ENCODE measurements at places on chromosomes 1 and 21.

GRCh38 chr1:33429856-33430691 lies 821 bp downstream of the PHC2 start:
- no peak overlapping the region for H3K27ac ChIP-seq
- no peaks in the 10 kb centered on the region for H3K36me3 ChIP-seq
- H3K4me3 ChIP-seq = peak overlapping the region; percentile 78
- peaks cover 8% of the 10 kb centered on the region for H3K4me1 ChIP-seq

GRCh38 chr1:156465747-156466365 lies 34.7 kb downstream of the MEF2D start:
- H3K4me3 ChIP-seq = no peak overlapping the region
- no peaks in the 10 kb centered on the region for H3K27me3 ChIP-seq
- H3K4me1 ChIP-seq = no peaks in the 10 kb centered on the region
- peaks cover 6% of the 10 kb centered on the region for H3K36me3 ChIP-seq

- no peaks in the 10 kb centered on the region for H3K27me3 ChIP-seq
- H3K4me1 ChIP-seq = no peaks in the 10 kb centered on the region
- no peak for DNase-seq
- H3K36me3 ChIP-seq = no peaks in the 10 kb centered on the region
- no peak overlapping the region for H3K4me3 ChIP-seq
- no peak overlapping the region for H3K27ac ChIP-seq
Observed at GRCh38 chr1:211874521-211875347, 44.2 kb upstream of the LPGAT1 start.

GRCh38 chr1:198879711-198880306 lies 241.0 kb downstream of the PTPRC start:
- H3K27me3 ChIP-seq = no peaks in the 10 kb centered on the region
- no peak overlapping the region for H3K4me3 ChIP-seq
- no peak overlapping the region for H3K27ac ChIP-seq

DNA sequence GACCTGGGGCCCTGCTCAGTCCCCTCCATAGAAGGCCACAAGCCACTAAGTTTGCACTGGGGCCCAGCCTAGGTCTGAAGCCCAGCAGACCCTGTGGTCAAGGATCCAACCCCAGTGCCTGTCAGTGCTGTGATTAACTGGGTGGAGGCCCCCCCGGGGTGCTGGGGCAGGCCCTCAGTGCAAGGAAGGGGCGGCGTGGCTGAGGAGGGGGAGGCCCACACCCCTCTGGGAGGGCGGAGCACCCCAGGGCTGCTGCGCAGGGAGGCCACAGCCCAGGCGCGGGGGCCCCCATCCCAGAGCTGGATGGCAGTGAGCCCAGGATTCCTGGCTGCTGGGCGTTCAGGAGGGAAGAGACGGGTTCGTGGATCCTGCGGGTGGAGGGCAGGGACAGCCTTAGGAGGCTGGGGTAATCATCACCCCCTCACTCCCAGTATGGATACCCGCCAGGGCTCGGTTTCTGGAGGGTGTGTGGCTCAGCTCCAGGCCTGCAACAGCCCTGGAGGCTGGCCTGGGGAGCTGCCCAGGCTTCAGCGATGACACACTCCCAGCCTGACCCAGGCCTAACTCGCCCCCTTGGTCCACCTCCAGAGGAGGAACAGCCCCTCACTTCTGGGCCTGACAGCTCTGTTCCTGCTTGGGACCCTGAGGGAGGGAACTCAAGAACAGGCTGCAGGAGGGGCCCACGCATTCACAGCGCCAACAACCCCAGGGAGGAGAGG lies 890 bp downstream of the GJC2 start:
- H3K4me1 ChIP-seq = no peaks in the 10 kb centered on the region
- DNase-seq = peak; percentile 45
- H3K4me3 ChIP-seq = no peak overlapping the region
- peaks cover 3% of the 10 kb centered on the region for H3K36me3 ChIP-seq
- H3K27me3 ChIP-seq = no peaks in the 10 kb centered on the region

DNA sequence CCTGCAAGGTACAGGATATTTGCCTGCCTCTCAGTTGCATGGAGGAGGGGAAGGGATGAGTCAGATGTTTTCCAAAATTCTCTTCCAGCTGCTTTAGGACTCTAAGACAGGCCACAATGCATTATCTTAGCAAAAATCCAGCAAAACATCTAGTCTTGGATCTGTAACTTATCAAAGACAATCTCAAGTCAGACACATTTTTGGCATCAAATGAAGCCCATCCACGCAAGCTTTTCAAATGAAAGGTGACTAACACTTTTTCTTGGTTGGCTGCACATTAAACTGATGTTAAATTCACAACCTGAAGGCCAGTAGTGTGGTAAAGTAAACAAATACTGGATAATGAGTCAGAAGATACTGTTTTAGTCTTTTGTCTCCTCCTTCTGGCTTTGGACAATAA lies 21.3 kb downstream of the FAM78B start:
- H3K4me1 ChIP-seq = no peaks in the 10 kb centered on the region
- no peaks in the 10 kb centered on the region for H3K27me3 ChIP-seq
- DNase-seq = no peak
- peaks cover 11% of the 10 kb centered on the region for H3K36me3 ChIP-seq
- no peak overlapping the region for H3K4me3 ChIP-seq

- H3K4me3 ChIP-seq = no peak overlapping the region
- no peaks in the 10 kb centered on the region for H3K4me1 ChIP-seq
- no peaks in the 10 kb centered on the region for H3K36me3 ChIP-seq
- no peak for DNase-seq
- H3K27ac ChIP-seq = peak overlapping the region; percentile 79
Observed at GRCh38 chr1:38095454-38095931, 48.9 kb upstream of the POU3F1 start.

DNA sequence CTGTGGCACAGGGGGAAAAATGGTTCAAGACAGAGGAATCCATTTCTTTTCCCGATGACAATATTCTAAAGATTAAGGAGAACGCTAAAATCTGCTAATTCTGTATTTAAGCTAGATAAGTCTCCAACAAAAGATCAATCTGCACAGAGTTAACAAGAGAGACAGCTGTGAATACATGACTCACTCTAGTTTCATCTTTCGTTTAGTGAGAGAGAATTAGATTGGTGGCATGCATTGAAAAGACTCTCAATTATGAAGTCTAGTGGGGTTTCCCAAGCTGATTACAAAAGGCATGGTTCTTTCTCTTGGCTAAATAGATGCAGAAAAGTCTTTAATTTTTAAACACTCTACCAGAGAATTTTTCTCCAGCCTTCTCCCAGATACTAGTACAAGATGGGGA lies 34.4 kb downstream of the CAPN9 start:
- no peaks in the 10 kb centered on the region for H3K4me1 ChIP-seq
- no peak for DNase-seq
- no peaks in the 10 kb centered on the region for H3K27me3 ChIP-seq
- H3K4me3 ChIP-seq = no peak overlapping the region

DNA sequence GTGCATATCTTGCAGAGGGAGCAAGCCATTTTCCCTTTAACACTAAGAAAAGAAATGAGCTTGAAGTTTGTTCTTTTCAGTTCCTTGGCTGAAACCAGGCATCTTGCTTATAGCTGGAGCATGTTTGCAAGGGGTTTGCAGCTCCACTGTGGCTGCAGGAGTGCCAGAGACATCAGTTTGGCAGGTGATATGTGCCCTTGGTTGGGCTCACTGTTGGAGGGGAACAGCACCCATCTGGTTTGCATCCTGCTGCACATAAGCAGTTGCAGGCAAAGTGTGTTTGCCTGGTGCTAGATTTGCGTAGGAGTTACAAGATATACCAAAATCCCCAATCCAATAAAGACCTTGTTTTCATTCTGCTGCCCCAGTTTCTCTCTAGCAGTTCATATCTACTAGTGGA lies 47.8 kb upstream of the IKBKE start:
- no peak overlapping the region for H3K4me3 ChIP-seq
- no peaks in the 10 kb centered on the region for H3K27me3 ChIP-seq
- DNase-seq = no peak
- H3K36me3 ChIP-seq = peaks cover 77% of the 10 kb centered on the region

GRCh38 chr1:214006845-214007244 lies 19.1 kb downstream of the PROX1 start:
- H3K27me3 ChIP-seq = no peaks in the 10 kb centered on the region
- H3K4me1 ChIP-seq = no peaks in the 10 kb centered on the region
- H3K4me3 ChIP-seq = no peak overlapping the region
- no peak for DNase-seq

GRCh38 chr1:192952646-192953045 lies 106.5 kb downstream of the UCHL5 start:
- H3K27me3 ChIP-seq = no peaks in the 10 kb centered on the region
- DNase-seq = no peak
- no peaks in the 10 kb centered on the region for H3K36me3 ChIP-seq
- H3K27ac ChIP-seq = no peak overlapping the region

DNA sequence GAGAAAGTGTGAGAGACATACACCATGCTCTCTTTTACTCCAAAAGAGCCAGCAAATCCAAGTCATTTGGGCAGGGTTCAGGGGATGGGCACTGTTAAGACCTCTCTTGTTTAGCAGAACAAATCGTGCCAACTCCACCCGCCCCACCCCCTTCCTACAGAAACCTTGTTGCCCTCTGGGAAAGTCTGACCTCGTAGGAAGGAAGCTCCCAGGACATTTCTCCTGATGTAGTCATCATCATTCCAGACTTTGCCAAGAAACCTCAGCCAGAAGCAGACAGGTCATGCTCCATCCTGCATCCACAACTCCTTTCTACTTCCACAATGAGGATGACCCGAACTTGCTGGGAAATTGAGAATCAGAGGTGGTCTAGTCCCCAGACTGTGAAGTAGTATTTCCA lies 57.7 kb downstream of the UBE2T start:
- no peaks in the 10 kb centered on the region for H3K4me1 ChIP-seq
- no peak overlapping the region for H3K27ac ChIP-seq

DNA sequence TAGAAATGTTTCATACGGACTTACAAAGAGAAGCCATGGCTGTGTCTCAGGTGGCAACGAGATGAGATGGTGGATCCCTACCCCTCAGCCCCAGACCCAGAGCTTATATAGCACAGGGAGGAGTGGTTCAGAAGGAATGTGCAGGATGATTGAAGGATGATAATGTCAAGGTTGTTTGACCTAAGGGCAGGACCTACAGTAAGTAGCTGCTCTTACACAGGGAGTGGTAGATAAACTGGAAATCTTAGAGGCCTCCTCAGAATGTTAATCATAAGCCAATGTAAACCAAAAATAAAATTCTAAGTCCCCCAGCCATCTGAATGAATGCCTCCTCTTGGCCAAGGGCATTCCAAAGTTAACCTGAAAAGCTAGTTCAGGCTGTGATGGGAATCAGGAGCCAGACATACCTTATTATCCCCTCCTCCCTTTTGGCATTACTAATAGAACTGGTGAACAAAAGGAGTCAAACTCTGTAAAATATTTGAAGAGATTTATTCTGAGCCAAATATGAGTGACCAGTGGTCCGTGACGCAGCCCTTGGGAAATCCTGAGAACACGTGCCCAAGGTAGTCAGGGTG lies 45.8 kb upstream of the PDE9A start:
- H3K4me3 ChIP-seq = no peak overlapping the region
- H3K27ac ChIP-seq = no peak overlapping the region
- no peaks in the 10 kb centered on the region for H3K27me3 ChIP-seq
- H3K36me3 ChIP-seq = no peaks in the 10 kb centered on the region
- no peak for DNase-seq

GRCh38 chr1:51264451-51264850 lies 28.4 kb downstream of the RNF11 start:
- no peak overlapping the region for H3K27ac ChIP-seq
- H3K4me3 ChIP-seq = no peak overlapping the region
- H3K36me3 ChIP-seq = peaks cover 3% of the 10 kb centered on the region
- no peaks in the 10 kb centered on the region for H3K27me3 ChIP-seq
- DNase-seq = no peak
- H3K4me1 ChIP-seq = no peaks in the 10 kb centered on the region

GRCh38 chr21:14366998-14367397 lies 15.9 kb downstream of the HSPA13 start:
- no peak overlapping the region for H3K27ac ChIP-seq
- no peak overlapping the region for H3K4me3 ChIP-seq
- no peak for DNase-seq
- no peaks in the 10 kb centered on the region for H3K4me1 ChIP-seq

DNA sequence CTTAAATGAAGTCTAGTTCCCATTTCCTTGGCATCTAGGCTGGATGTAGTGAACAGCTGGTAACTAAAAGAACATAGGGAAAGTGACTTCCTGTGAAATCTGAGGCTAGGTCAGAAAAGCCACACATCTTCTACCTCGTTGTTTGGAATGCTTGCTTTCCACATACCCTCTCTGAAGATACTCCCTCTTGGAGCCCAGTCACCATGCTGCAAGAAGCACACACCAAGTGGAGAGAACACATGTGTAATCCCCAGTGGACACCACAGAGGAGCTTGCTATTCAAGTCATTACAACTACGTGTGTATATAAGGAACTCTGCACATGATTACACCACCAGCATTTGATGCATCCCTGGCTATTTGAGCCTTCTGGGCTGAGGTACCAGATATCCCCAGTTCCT lies 125.9 kb downstream of the RGS21 start:
- no peak overlapping the region for H3K27ac ChIP-seq
- H3K36me3 ChIP-seq = no peaks in the 10 kb centered on the region
- no peak overlapping the region for H3K4me3 ChIP-seq
- H3K27me3 ChIP-seq = no peaks in the 10 kb centered on the region

DNA sequence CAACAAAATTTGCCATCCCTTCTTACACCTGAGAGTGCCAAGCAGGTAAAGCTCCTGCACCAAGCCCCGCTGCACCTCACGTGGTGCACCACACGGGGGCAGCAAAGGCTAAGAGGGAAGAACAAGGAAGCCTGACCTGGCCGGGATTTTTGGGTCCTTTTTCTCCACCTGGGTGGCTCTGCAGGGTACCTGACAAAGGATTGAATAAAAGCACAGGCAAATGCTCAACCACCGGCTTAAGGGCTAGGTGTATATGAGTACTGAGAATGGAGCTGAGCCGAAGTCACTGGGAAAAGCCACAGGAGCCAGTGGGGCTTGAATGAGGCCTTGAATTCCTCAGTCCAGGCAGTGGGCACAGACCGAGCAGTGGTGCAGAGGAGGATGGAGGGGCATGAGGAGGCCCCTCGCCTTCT lies 36.4 kb downstream of the ZNF697 start:
- H3K4me3 ChIP-seq = no peak overlapping the region

GRCh38 chr1:72635719-72636118 lies 353.4 kb upstream of the NEGR1 start:
- no peaks in the 10 kb centered on the region for H3K36me3 ChIP-seq
- no peak for DNase-seq
- no peak overlapping the region for H3K4me3 ChIP-seq
- H3K27ac ChIP-seq = no peak overlapping the region
- peaks cover 7% of the 10 kb centered on the region for H3K4me1 ChIP-seq
- H3K27me3 ChIP-seq = no peaks in the 10 kb centered on the region

DNA sequence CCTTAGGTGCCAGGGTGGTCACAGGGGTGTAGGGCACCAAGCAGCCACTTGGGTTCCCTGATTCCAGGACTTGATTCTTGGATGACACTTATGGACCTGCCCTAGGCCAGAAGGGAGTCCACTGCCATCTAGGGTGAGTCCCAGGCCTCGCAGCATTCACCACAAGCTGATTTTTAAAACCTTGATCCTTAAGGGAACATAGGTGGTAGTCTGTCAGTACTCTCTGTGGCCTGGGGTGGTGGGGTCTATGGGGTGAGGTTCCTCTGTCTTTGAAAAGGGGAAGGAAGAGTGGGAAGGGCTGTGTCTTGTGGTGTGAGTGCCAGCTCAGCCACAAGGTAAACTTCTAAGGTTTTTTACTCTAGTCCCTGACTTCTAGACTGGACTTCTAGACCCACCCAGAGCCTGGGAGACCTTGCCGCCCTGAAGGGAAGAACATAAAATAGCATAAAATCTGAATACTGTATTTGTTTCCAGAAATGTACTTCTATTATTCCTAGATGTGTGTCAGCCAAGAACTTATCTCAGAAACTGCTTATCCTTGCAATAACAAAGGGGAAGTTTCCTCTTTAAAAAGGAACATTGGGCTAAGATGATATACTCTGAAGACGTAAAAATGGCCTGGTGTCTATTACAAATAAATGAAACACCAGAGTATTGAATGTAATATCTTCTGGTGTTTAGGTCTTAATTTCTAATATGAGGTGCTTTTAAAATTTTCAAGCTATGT lies 757.3 kb downstream of the LTN1 start:
- H3K27ac ChIP-seq = no peak overlapping the region
- no peaks in the 10 kb centered on the region for H3K36me3 ChIP-seq
- peak; percentile 73 for DNase-seq
- no peaks in the 10 kb centered on the region for H3K4me1 ChIP-seq
